ENCODE measurements at places on chromosomes 5 and 9.
A peak's percentile ranks its signal among the peaks of the same experiment; 100 is the strongest.

DNA sequence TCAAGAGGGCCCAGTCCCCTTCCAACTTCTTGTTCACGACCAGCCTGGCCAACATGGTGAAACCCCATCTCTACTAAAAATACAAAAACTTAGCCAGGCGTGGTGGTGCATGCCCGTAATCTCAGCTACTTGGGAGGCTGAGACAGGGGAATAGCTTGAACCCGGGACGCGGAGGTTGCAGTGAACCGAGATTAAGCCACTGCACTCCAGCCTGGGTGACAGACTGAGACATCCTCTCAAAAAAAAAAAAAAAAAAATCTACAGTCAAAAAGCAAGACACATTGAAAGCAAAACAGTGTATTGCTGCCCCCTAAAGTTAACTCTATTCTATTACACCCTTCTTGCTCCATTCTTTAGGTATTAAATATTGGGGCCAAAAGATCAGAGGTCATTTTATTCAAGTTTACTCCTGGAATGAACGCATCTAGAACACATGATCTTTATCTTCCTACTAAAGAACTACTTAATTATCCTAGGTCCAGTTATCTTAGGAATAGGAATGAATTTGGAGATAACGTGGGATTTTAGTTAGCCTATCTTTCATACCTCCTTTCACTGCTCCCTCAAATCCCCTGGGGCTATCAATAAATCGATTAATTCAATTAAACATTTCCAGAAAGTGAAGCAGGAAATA is 2.4 kb downstream of the ATG12 start:
- H3K27ac ChIP-seq, result no peak overlapping the region
- H3K27me3 ChIP-seq, result no peaks in the 10 kb centered on the region

DNA sequence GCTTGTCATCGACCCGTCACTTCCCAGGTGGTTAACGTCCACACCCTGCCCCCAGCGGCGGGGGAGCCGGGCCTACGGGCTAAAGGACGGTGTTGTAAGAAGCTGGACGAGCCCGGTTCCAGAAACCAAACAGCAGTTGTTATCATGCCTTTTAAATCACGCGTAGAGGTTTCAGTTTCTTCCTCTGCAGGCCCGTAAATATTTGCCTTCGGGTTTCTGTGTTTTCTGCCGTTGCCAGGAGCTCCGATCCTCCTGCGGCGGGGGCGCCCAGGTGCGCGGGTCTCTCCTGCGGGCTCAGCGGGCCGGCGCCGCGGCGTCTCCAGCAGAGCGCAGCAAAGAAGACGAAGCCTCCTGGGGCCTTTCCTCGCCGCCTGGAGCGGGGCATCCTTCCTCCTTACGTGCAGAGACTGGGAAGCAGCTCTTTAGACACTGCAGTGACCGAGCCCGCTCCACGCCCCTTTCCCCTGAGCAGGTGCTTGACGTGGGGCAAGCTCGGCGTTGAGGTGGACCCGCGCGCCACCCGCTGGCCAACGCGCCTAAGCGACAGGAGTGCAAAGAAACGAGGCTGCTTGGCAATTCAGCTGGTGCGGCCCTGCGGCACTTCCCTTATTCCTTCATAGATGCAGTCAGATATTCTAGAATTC is 21.8 kb upstream of the TTC1 start:
- H3K27ac ChIP-seq, result no peak overlapping the region
- DNase-seq, result peak; percentile 95
- peaks cover 3% of the 10 kb centered on the region for H3K27me3 ChIP-seq
- peak overlapping the region; percentile 22 for H3K4me3 ChIP-seq
- H3K36me3 ChIP-seq, result no peaks in the 10 kb centered on the region
- H3K4me1 ChIP-seq, result peaks cover 11% of the 10 kb centered on the region

GRCh38 chr9:38443181-38443580 is 18.9 kb upstream of the IGFBPL1 start:
- no peaks in the 10 kb centered on the region for H3K36me3 ChIP-seq
- DNase-seq, result no peak
- H3K27ac ChIP-seq, result no peak overlapping the region
- H3K4me1 ChIP-seq, result no peaks in the 10 kb centered on the region
- H3K27me3 ChIP-seq, result no peaks in the 10 kb centered on the region

DNA sequence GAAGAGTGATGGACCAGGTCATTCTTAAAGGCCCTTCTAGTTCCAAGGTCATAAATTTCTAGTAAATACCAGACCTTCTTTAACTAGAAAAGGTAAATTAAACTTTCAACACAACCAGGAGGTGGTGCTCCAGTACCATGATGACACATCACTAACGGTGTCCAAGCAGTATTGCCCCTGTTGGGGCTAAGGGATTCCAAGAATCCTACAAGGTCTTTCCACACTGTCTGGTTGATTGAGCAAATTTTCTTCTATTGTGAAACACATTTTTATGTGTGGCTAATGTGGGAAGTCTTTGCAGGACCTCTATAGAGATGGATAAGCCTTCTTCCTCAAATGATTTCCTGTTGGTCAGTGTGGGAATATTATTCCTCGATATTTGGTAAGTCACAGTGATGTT is 459.6 kb upstream of the PAPPA start:
- no peaks in the 10 kb centered on the region for H3K27me3 ChIP-seq
- H3K27ac ChIP-seq, result no peak overlapping the region
- no peaks in the 10 kb centered on the region for H3K36me3 ChIP-seq

DNA sequence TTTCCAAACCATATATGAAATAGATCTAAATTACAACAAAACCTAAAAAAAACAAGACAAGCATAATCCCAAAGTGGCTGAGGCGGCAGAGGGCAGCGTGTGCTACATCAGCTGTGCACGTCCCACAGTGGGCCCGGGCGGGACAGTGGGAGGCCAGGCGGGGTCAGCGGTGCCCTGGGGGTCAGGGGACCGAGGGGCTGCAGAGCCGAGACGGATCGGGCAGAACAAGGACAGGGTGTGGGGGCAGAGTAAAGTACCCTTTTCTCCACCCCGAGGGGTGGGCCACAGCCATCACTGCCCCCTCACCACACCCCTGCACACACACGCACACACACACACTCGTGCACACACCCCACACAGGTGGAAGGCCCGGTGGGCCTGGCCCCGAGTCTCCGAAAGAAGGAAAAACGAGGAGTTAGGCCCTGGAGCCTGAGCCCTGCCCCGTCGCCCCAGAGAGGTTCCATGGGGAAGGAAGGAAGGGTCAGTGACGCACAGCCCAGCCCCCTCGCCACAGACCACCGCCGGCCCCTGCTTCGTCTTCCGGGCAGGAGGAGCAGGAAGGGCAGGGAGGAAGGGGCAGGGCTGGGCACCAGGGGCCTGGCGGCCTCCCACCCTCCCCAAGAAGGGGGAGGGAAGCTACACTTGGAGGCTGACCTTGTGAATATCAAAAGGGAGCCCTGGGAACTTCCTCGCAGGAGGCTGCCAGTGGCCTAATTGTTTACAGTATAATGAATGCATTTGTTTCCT is 49.6 kb upstream of the UBAC1 start:
- no peak overlapping the region for H3K4me3 ChIP-seq
- peak; percentile 76 for DNase-seq
- H3K27ac ChIP-seq, result peak overlapping the region; percentile 79
- no peaks in the 10 kb centered on the region for H3K27me3 ChIP-seq
- peaks cover 17% of the 10 kb centered on the region for H3K36me3 ChIP-seq

DNA sequence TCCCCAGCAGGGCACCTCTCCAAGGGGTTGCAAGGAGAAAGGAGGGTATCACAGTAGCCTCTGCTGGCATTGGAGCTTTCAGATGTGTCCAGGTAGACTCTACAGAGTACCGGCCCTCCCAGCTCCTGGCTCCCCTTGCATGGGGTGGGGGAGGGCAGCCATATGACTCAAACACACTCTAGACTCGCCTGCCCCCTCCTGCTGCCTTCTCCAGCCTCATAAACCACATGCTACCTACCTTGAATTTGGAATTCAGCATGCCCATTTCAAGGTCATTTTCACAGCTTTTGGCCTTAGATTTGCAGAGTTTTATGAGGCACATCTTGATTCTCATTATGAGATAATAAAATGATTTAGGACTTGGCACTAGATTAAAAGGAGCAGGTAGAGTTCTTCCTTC is 32.8 kb upstream of the SMIM32 start:
- H3K4me3 ChIP-seq, result no peak overlapping the region
- H3K4me1 ChIP-seq, result no peaks in the 10 kb centered on the region
- DNase-seq, result no peak
- no peaks in the 10 kb centered on the region for H3K36me3 ChIP-seq

DNA sequence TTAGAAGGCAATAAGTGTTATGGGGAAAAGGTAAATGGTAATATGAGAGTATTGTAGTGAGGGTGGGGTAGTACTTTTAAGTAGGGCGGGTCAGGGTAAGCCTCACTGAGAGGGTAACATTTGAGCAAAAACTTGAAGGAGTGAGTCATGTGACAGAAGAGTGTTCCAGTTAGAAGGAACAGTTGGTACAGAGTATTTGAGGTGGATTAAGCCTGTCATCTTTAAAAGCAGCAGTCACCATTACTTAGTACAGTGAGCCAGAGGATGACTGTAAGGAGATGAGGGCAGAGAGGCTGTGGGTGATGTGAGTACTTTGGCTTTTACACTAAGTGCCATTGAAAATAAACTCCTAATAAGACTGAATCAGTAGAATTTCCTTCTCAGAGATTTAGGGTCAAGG is 54.8 kb downstream of the UBAP1 start:
- no peaks in the 10 kb centered on the region for H3K4me1 ChIP-seq
- peaks cover 71% of the 10 kb centered on the region for H3K36me3 ChIP-seq
- H3K27me3 ChIP-seq, result no peaks in the 10 kb centered on the region
- no peak overlapping the region for H3K27ac ChIP-seq
- DNase-seq, result no peak

Data from spleen (tissue), 13 donors.